ENCODE measurements at places on chromosomes 11 and 22.

DNA sequence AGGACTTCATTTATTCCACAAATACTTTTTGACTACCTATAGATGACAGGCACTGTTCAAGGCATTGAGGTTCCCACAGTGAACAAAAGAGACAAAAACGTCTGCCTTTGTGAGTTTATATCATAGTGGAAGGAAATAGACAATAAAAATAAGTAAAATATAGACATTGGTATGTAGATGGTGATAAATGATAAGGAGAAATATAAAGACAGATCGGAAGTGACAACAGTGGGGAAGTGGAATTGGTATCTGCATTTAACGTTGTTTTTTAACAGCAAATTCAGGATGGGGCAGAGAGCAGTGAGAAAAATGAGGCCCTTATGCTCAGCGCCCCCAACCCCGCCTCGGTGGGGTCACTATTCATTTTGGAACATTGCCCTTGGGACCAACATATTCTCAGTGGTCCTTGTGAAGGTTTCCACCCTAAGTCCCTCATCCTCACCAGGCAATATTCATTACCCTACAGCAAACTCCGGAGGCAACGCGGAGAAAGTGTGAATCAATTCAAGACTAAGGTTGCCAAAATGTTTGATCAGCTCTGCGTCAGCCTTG lies 627 bp upstream of the PEX26 start:
- no peak for DNase-seq

DNA sequence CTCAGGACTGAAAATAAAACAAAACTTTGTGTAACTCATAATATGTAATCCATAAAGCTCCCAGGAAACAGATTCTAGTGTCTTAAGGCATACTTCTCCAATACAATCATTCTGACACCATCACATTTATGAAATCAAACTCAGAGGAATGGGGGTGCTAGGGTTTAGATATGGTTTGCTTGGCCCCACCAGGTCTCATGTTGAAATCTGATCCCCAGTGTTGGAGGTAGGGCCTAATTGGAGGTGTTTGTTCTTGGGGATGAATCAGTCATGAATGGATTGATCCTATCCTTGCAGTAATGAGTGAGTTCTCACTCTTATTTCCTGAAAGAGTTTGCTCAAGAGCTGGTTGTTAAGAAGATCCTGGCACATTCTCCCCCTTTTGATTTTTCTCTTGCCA lies 380.9 kb downstream of the ETS1 start:
- DNase-seq, result no peak

DNA sequence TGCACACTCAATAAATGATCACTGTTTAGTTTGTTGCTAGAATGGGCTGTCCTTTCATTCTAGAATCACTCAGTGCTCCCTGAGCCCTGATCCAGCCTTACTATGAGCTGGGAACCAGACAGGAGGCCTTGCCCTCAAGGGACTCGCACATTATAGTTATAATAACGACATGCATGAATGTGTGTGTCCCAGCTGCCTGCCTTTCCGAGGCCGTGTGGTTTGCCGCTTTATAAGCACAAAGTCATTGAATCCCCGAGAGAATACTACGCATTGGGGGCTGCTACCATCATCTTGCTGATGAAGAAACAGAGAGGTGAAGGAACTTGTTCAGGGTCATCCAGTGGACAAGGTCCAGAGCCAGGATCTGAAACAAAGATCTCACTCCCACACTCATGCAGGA lies 75.7 kb downstream of the NFAM1 start:
- DNase-seq, result no peak

GRCh38 chr11:79406376-79406775 lies 34.5 kb downstream of the TENM4 start:
- DNase-seq, result no peak

GRCh38 chr11:130219148-130219547 lies 59.6 kb downstream of the ST14 start:
- DNase-seq, result no peak

DNA sequence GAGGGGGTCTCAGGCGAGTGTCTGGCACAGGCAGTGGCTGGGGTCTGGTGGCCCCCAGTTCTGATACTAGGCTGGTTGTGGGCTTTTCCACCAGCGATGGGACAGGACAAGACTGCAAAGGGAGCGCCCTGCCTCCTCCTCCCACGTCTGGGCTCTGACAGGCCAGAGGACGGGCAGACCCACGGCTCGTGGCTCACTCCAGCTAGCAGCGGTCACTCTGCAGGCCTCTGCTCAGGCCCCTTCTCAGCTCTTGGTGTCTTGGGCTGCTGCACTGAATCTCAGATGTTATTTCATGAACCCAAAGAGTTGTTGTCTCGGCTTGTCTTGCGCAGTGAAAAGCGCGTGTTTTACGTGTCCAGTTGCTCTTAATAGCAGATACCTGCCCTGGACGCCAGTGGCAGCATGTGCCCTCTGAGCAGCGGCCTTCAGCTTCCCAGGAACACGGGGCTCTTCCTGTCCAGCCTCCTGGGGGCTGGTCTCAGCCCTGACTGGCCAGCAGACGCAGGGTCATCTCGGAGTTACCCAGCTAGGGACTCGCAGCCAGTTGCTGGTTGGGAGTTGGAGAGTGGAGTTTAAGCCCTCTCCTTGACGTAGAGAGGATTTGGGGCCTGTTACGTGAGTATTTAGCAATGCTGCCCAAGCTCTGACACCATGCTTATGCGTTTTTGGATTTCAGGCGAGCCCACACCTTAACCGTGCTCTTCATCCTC lies 9.6 kb downstream of the PTDSS2 start:
- no peak for DNase-seq

DNA sequence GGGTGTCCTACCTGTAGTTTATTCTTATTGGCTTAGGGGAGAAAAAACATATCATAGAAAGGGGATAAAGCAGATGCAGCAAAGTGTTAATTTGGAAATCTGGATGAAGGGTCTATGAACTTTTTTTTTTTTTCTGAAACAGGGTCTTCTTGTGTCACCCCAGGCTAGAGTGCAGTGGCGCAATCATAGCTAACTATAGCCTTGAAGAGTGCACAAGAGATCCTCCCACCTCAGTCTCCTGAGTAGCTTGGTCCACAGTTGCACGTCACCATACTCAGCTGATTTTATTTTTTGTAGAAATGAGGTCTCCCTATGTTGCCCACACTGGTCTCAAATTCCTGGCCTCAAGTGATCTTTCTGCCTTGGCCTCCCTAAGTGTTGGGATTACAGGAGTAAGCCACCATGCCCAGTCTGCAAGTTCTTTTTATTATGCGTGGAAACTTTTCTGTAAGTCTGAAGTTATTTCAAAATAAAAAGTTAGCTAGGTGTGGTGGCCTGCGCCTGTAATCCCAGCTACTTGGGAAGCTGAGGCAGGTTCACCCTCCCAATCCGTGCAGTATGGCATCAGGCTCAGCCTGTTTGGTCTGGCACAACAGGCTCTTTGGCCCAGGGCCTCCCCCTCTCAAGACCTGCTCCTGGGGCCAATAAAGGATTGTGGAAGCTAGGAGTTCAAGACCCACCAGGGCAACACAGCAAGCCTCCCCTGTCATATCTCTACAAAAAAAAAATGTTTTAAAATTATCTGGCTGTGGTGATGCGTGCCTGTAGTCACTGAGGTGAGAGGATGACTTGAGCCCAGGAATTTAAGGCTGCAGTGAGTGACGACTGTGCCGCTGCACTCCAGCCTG lies 111.9 kb downstream of the MED15 start:
- no peak for DNase-seq

DNA sequence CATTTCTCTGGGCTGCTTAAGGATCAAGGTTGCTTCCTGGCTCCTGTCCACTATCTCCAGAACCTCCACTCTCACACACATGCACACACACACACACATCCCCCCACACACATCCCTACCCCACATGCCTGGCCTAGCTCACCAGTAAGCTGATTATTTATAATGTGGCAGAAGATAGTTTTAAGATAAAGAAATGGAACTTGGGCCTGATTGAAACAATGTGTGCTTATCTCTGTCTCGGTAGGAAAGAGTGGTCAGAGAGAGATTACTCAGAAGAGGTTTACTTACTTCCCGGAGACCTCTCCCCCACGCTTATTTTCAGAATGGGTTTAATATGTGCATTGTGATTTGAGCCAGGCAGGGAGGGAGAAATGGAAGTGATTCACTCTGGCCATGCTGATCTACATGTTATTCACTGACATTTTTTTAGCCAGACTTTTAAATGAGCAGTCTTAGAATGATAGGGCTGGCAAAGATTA lies 422.4 kb downstream of the TENM4 start:
- DNase-seq, result no peak

DNA sequence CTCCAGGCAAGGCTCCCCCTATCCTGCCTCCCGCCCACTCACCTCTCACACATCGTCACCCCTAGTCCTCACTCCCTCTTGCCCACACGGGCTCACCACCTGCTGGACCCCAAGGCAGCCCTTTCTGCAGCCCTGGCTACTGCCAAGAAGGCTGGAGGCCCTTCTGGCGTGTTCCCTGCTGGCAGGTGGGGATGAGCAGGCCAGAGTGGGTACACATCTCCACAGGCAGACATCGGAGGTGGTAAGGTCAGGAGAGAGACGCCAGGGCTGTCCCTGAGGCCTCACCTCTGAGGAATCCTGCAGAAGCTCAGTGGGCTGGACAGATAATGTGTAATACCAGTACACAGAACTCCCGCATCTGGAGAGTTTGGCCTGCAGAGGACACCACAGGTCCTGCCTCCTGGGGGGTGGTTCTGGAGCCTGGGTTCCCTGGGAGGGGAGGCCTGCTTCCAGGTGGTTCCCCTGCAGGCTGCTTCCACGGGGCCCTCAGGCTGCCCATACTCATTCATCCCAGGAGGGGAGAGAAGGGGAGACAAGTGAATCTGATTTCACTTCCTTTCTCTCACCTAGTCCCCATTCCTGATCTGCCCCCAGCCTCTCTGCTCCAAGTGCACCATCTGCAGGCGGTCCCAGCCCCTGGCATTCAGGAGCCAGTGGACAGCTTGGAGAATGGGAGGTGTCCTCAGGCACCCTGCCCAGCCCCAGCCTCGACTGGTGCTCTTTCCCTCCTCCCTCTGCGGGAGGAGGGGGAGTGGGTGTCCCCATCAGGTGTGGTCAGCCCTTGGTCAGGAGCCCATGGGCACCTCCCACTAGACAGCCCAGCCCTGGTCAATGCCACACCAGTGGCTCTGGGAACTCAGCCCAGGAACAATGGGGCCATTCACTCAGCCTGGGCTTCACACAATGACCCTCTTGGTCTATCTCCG lies 6.1 kb upstream of the CHST1 start:
- DNase-seq, result no peak

GRCh38 chr11:46461461-46461927 lies 69.9 kb upstream of the CHRM4 start:
- DNase-seq, result no peak
